HTR-8/SVneo (cell line): ENCODE measurements at places on chromosomes 2 and 18.

DNA sequence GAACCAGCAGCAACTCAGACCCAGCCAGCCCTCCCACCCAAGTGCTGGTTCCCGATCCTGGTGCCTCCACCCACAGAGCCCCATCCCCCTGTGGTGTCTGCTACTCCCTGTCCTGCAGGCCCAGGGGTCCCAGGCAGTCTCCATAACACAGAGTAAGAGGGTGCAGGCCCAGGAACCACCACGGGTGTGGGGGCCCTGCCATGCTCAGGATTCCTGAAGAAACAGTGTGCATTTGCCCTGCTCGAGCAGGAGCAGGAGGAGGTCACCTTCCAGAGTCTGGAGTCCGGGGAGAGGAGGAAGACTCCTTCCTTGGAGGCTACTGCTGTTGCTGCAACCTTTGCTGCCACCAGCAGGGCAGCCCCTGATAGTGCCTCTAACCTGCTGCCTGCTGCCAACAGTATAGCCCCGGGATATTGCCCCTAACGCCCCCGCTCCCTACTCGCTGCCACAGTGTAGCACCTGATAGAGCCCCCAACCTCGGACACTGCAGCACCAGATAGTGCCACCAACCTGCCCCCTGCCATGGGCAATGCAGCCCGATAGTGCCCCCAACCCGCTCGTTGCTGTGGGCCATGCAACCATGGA is 46.8 kb upstream of the ANKRD62 start:
- DNase-seq, result no peak

DNA sequence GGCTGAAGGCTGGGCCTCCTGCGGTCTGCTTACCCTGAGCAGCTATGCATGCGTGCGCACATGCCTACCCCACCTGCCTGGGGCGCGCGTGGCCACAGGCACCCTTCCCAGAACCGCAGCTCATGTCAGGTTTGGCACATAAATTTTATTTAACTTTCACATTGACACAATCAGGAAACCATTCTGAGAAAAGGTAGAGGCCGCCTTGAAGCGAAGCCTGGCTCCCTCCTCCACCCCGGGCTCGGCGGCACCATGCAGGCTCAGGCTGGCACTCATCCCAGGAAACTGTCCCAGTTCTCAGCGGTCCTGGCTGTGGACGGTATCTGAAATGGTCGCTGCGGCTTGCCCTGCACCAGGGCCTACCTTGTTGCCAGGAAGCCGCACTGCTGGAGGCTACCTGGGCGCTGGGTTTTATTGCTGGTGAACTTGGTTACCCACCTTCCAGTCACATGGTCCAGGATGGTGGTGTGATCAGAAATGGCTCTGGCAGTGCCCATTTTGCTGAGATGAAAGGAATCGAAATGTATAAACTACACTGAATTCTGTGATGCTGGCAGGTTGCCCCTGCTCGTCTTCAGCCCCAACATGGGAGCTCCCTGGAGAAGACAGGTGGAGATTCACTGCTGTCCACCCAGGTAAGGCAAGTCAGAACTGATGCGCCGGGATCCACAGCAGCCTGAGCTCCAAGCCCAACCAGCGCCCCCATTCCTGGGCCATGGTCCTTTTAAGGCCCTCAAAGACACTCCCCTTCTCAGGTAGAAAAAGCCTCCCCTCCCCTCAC is 25.5 kb downstream of the CHST10 start:
- DNase-seq, result no peak

GRCh38 chr18:48374423-48375149 is 34.6 kb downstream of the ZBTB7C start:
- DNase-seq, result no peak

DNA sequence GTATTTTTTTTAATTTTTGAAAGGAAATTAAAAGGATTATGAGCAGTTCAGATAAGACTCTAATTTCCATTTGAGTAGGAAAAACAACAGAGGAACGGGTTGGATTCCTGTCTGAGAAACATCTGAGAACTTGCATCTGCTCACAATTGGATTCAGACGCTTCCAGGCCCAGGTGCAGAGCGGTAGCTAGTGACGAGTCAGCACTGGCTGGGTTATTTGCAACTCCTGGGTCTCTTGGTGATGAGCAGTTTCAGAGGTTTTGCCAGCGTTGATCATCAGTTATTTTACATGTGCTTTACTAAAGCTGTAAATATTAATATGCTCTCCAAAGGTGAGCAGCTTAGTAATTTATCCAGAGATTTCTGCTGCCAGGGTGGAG is 39.1 kb upstream of the B3GNT7 start:
- DNase-seq, result no peak

DNA sequence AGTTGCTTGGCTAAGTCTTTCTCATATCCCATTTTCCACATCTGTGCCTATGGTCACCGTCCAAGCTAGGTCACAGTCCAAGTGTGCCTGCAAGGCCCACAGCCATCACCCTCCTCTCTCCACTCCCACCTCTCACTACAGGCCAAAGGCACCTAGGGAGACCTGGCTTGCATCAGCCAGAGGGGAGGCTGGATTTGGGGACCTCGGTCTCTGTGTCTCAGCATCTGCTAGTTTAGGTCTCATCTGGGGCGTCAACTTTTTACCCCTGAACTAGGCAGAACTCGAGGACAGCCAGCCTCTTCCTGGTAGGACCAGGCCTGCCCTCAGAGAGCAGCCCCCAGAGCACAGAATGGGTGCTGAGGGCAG is 217.1 kb downstream of the DYSF start:
- no peak for DNase-seq

DNA sequence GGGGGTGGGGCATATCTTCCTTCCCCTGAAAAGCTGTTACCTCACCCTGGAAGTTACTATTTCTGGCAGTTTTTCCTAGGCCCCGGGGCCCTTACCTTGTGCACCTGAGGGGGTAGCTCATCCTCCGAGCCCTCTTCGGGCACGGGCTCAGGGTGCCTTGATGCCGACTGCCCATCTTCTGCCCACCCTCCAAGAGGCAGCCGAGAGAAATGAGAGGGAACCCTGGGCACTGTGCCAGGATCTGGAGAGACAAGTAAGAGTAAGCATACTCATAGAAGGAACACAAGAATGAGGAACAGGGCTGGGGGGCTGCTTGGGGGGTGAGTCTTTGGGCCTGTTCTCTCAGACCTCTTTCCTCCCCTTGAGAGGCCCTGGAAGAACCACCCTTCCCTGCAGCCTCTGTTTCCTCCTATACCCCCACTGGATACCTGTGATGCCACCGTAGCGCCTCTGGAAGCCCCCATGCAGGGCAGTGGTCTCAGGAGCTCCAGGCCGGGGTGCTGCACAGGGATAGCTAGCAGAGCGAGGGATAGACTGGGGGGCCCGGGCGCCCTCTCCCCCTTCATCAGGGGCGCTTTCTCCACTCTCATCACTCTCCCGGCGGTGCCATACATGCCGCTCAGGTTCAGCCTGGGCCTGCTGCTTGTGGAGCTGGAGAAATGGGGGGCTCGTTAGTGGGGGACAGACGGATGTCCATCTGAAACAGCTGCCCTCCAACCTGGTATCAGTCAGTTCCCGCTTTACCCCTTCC is 2.1 kb upstream of the ABCB6 start:
- no peak for DNase-seq

GRCh38 chr2:197307933-197308521 is 2.6 kb downstream of the ANKRD44 start:
- DNase-seq, result no peak

GRCh38 chr18:10985689-10986088 is 163.7 kb downstream of the PIEZO2 start:
- DNase-seq, result no peak

DNA sequence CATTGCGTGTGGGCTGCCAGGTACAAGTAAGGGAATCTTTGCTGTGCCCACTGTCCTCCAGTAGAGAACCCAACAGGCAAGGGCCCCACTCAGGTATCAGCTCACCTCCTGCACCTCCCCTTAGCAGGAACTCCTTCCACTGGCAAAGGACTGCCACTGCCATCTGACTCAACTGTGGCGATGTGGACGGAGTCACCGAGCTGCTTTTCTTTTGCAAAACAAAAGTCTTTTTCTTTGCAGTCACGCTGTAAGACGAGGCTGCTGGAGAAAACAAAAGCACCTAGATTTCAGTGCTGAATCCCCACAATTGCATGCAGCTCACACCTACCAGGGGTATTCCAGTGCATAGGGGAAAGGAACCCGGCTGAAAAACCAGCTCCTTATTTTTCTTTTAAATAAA is 7.9 kb downstream of the MTERF4 start:
- DNase-seq, result no peak

DNA sequence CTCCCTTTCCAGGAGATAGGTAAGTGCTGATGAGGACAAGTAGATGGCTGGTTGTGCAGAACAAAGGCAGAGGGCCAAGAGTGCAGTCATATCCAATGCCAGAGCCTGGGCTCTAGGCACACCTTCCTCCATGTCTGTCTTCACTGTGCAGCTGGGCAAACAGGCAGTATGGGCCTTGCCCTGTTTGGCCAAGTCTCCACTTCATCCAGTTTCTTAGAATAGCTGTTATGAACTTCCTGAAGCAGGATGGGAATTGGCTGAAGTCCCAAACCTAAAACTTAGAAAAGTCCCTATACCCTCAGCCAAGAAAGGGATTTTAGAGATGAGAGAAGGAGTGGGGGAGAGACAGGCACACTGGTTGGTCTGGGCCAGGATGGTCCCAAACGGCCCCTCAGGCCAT is 37.5 kb upstream of the CYP26B1 start:
- DNase-seq, result no peak
